ENCODE measurements at places on chromosomes 16 and 17.

- DNase-seq: peak; percentile 34
Measured at GRCh38 chr16:10308305-10309193, 77.3 kb upstream of the ATF7IP2 start.

GRCh38 chr17:18184143-18185031 is 759 bp downstream of the ALKBH5 start:
- DNase-seq: peak; percentile 64

DNA sequence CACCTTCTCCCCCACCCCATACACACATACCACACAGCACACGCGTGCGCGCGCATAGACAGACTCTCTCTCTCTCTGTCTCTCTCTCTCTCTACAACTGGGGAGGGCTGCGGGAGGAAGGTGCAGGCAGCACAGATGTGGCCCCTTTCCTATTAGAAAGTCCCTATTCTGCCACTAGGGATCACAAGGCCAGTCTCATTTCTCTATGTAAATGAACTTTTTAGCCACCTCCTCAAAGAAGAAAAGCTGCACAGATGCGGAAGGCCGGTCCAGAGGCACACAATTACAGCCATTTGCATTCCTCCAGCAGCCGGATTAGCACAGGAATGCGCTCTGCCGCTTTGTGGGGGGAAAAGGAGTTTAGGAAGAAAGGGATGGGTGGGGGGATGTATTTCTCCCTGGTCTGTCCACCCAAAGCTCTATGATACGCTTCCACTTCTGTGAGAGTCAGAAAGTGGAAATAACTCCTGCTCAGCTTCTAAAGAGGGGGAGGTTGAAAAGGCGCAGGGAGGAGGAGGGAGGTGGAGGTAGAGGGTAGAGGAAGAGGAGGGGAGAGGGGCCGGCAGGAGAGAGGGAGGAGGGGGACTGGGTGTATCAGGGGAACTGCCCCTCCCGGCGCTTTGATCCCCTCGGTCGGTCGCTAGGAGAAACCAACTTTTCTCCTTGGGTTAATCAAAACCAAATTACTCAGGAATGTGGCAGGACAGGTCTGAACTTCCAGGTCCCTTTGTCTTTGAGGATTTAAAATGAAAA is 11.7 kb downstream of the ZFHX3 start:
- DNase-seq: peak; percentile 59

- no peak for DNase-seq
Measured at GRCh38 chr17:43877451-43878155, 29.7 kb downstream of the MPP2 start.

DNA sequence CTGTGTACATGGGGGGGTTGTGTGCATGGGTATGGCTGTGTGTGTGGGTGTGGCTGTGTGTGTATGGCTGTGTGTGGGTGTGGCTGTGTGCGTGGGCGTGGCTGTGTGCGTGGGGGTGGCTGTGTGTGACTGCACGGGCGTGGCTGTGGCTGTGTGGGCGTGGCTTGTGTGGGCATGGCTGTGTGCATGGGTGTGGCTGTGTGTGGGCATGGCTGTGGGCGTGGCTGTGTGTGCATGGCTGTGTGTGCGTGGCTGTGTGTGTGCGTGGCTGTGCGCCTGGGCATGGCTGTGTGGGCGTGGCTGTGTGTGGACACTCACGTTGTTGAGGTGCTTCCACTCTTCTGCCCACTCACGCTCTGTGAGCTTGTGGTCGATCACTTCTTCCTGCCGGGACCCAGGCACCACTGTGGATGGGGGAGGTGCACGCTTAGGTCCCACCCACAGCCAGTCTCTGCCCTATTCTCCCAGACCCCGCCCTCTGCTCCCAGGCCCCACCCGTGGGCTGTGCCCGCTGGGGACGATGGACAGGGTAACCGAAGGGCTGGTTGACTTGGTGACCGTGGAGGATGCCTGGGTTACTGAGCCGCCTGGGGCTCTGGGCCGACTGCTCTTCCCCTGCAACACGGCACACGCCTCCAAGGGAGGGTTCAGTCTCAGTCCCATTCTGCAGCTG is 16.0 kb upstream of the PABPN1L start:
- peak; percentile 59 for DNase-seq

Measured in GM06990 (cell line).